ENCODE measurements at places on chromosomes 12 and 14. TPM values are rescaled to one million over a fixed set of nuclear protein-coding genes. Genes with fewer than 3 reads are reported as not detected.

The CATSPERB gene
- total RNA-seq = 7.0 TPM

The RGS6 gene
- 2.5 TPM for total RNA-seq

The KLHDC1 gene
- 1.8 TPM for total RNA-seq

The NTF3 gene
- total RNA-seq = 1.4 TPM

The RERG gene
- total RNA-seq = 5.2 TPM

The MMP17 gene
- 1.4 TPM for total RNA-seq

The CISTR gene
- not detected for total RNA-seq

All from mucosa of descending colon (tissue), 3 donors.